ENCODE measurements at places on chromosomes 12 and 14. TPM values are rescaled to one million over a fixed set of nuclear protein-coding genes. Genes with fewer than 3 reads are reported as not detected.

DNA sequence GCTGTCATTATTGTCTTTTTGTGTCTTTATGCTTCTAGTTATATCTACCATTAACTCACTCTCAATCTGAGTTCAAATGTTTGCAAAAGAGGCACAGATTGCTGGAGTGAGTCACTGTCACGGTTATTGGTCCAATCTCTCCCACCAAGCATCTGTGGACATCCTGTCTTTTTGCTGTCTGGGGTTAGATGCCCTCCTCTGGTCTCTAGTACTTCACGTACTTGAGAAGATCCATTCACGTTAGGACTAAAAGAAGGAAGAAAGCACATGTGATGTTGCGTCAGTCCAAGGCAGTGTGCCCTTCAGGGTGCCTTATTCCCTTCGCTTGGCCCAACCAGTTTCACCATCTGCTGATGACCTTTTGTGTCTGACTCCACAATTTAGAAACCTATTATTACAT, 72.3 kb upstream of the STXBP6 start:
- no peaks in the 10 kb centered on the region for H3K4me1 ChIP-seq
- DNase-seq: no peak
- H3K27ac ChIP-seq: no peak overlapping the region
- H3K27me3 ChIP-seq: no peaks in the 10 kb centered on the region

The RNASE2 gene
- 4.5 TPM for total RNA-seq

The FGF6 gene
- total RNA-seq: not detected

DNA sequence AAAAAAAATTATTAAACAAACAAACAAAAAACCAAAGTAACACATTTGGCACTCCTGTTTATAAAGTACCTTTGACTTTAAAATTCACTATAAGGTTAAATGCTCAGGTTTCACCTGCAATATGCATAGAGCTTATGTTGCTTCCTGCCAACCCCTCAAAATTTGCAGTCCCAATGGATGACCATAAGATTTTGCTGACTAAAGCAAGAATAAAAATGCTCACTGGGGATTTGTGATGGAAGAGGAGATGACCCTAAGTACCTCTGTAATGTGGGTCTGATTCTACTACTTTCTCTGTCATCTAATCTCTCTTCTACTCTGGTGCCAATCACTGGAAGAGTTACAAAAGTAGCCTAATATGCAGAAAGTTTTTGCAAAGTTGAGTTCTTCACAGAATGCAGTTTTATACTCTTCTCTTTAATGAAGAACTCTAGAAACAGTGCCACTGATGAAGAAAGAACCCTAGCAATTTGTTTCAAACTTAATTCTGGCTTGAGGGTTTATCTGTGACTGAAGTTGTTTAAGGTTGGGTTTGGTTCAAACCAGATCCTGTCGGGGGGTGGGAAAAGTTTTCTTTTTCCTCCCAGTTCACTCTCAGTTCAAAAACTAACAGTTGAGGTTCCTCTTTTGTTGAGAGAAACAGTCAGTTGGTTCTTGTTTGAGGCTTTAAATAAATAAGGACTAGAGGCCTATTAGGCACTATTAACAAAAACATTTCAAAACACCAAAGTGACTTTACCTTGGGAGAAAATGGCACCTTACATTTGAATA, 10.9 kb downstream of the WASHC3 start:
- peaks cover 3% of the 10 kb centered on the region for H3K36me3 ChIP-seq
- H3K4me1 ChIP-seq: no peaks in the 10 kb centered on the region
- no peaks in the 10 kb centered on the region for H3K27me3 ChIP-seq
- no peak for DNase-seq
- no peak overlapping the region for H3K4me3 ChIP-seq

GRCh38 chr14:103279142-103280025, 54.7 kb upstream of the EIF5 start:
- H3K27me3 ChIP-seq: no peaks in the 10 kb centered on the region
- peak; percentile 67 for DNase-seq
- no peak overlapping the region for H3K4me3 ChIP-seq

The PLEKHG7 gene
- total RNA-seq: not detected

The ANHX gene
- not detected for total RNA-seq

DNA sequence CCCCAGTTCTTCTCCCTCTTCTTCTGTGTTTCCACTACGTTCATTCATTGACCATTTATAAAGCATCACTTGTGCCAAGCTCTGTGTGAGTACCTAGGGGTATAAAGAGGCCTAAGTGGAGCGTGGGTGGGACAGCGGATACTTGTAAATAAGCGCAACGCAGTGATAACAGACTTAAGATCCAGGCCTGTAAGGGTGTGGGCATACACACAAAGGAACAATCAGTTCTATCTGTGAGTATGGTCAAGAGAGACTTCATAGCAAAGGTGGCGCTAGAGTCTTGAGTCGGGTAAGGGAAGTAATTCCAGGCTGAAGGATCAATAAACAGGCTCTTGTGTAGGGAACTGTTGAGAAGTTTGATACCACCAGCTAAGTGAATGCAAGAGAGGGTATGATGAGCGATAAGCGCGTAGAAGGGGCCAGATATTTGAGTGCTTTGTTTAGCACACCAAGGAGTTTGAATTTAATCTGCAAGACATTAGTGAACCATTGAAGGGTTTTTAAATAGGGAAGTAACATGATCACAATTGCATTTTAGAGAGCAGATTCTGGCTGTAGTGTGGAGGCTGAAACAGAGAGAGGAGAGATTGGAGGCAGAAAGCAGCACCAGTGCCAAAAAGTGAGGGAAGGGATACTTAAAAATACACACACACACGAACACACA, 1.0 kb upstream of the GXYLT1 start:
- H3K27me3 ChIP-seq: no peaks in the 10 kb centered on the region
- H3K4me1 ChIP-seq: peaks cover 3% of the 10 kb centered on the region
- no peak for DNase-seq
- H3K36me3 ChIP-seq: no peaks in the 10 kb centered on the region

GRCh38 chr12:54495327-54495726, 2.2 kb upstream of the NCKAP1L start:
- DNase-seq: no peak
- H3K36me3 ChIP-seq: no peaks in the 10 kb centered on the region
- H3K4me1 ChIP-seq: no peaks in the 10 kb centered on the region

- no peaks in the 10 kb centered on the region for H3K36me3 ChIP-seq
- no peak overlapping the region for H3K27ac ChIP-seq
- H3K4me1 ChIP-seq: no peaks in the 10 kb centered on the region
Measured at GRCh38 chr14:78445275-78445674, 275.1 kb downstream of the NRXN3 start.

All from aorta (tissue), 5 donors.